Adrenal gland (tissue), 19 donors: ENCODE measurements at places on chromosomes 13 and 19. TPM values are rescaled to one million over a fixed set of nuclear protein-coding genes. Genes with fewer than 3 reads are reported as not detected.

CADM4 gene
- total RNA-seq, result 38.6 TPM

INSL3 gene
- not detected for total RNA-seq

DLL3 gene
- 0.17 TPM for total RNA-seq

DNA sequence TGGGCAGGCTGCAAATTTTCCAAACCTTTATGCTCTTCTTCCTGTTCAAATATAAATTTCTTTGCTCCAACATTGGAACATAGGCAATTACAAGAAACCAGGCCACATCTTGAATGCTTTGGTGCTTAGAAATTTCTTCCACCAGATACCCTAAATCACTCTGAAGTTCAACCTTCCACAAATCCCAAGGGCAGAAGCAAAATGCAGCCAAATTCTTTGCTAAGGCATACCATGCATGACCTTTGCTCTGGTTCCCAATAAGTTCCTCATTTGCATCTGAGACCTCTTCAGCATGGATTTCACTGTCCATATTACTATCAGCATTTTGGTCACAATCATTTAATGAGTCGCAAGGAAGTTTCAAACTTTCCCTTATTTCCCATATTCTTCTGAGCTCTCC is 130.9 kb downstream of the DIAPH3 start:
- no peak for DNase-seq

DNA sequence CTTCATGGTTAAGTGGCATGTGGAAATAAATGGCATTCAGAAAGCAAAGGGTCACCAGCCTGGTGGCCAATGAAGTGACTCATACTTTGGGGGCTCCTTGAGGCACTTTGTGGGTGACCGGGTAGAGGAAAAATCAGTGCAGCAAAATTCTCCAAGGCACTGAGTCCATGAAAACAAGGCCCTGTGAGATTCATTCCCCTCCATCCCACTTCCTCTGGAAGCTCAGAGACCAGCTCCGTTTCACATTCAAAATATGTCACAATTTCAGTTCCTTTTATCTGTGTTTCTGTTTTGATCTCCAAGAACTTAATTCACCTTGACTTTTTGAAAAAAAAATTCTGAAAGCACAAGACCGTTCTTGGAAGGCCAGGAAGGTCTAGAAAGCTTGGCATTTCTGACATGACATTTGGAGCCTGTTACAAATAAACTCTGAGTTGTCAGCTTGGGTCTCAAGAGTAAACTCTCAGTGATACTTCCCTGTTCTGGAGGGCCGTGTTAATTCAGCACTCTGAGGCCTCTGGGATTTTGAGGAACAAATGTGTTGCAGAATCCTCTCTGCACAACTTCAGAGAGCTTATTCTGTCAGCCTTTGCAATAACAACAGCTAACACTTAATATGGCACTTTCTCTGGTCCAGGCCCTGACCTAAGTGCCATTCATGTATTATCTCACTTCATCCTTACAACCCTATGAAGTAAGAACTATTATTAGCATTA is 6.8 kb downstream of the CYSLTR2 start:
- DNase-seq, result no peak

- no peak for DNase-seq
These were observed 22.8 kb downstream of the ERICH6B start for GRCh38 chr13:45592758-45593157.

DNA sequence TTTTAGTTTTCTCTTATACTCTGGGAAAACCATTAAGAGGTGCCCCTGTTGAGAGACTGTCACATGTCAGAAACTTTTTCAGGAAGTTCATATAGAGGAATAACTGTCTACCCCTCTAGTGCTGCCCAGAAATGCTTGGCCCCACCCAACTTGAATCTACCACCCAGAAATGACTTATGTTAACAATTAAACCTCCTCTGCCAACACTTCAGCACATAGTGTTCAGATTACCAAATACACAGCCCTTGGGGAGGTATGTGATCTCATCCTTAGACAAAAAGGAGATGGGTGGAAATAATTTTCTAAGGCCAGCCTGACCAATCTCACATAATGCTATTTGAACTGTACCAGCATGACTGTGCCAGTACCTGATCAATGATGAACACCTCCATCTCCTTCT is 35.6 kb downstream of the CCDC169 start:
- DNase-seq, result no peak
